ENCODE measurements at places on chromosomes 6 and 20. TPM values are rescaled to one million over a fixed set of nuclear protein-coding genes. Genes with fewer than 3 reads are reported as not detected.

- H3K27me3 ChIP-seq: peaks cover 3% of the 10 kb centered on the region
- no peak overlapping the region for H3K4me3 ChIP-seq
- peak; percentile 26 for DNase-seq
- peaks cover 17% of the 10 kb centered on the region for H3K4me1 ChIP-seq
Observed at GRCh38 chr6:53483423-53484353, 61.2 kb downstream of the GCLC start.

DNA sequence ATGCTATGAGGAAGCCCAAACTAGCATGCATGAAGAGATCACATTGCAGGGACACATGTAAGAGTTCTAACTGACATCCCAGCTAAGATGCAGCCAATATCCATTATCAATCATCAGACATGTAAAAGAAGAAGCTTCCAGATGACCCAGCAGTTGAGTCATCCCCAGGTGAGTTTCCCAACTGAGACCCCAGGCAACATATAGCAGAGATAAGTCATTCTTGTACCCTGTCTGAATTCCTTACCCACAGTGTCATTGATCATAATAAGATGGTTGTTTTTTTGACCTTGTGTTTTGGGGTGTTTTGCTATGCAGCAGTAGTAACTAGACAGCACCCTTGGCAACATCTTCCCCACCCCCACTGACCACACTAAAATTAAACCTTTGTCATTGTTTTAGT is 18.9 kb downstream of the SIRPD start:
- DNase-seq: no peak
- H3K27me3 ChIP-seq: 0 out of 3 replicates have a peak, but pooled peaks cover 3% of the 10 kb centered on the region
- no peaks in the 10 kb centered on the region for H3K36me3 ChIP-seq
- H3K4me1 ChIP-seq: no peaks in the 10 kb centered on the region

GRCh38 chr6:73586416-73586974 is 65.7 kb upstream of the EEF1A1 start:
- peaks cover 25% of the 10 kb centered on the region for H3K4me1 ChIP-seq
- DNase-seq: no peak
- H3K4me3 ChIP-seq: peak overlapping the region; percentile 44
- H3K27ac ChIP-seq: peak overlapping the region; percentile 86

GRCh38 chr20:1489764-1490436 is 1.3 kb downstream of the SIRPB2 start:
- no peak overlapping the region for H3K4me3 ChIP-seq
- H3K27me3 ChIP-seq: peaks cover 2% of the 10 kb centered on the region
- no peaks in the 10 kb centered on the region for H3K36me3 ChIP-seq
- DNase-seq: no peak

GRCh38 chr6:135043846-135044245 is 10.8 kb downstream of the HBS1L start:
- no peak for DNase-seq
- peaks cover 49% of the 10 kb centered on the region for H3K36me3 ChIP-seq
- H3K4me1 ChIP-seq: no peaks in the 10 kb centered on the region
- no peak overlapping the region for H3K27ac ChIP-seq
- no peaks in the 10 kb centered on the region for H3K27me3 ChIP-seq

DNA sequence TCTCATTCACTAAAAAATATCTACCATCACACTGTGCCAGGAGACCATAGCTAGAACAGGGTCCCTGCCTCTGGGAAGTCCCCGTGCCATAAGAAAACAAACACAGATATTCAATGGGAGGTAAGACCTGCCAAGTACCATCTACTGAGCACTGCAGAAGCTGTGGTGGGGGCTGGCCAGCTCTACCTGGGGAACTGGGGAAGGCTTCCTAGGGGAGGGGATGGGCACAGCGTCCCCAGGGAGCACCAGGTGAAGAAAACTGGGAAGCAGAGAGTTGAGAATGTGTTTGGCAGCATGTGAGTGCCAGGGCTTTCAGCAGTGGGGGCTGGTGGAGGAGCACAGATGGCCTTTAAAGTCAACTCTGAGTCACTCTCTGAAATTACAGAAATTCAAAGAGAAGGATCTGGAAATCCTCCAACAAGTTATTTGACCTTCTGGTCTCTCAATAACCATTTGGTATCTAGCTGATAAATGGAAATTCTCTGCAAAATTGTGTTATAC is 85.2 kb downstream of the SHLD1 start:
- peak; percentile 78 for DNase-seq
- H3K4me1 ChIP-seq: peaks cover 55% of the 10 kb centered on the region
- H3K27ac ChIP-seq: peak overlapping the region; percentile 28
- no peaks in the 10 kb centered on the region for H3K36me3 ChIP-seq

DNA sequence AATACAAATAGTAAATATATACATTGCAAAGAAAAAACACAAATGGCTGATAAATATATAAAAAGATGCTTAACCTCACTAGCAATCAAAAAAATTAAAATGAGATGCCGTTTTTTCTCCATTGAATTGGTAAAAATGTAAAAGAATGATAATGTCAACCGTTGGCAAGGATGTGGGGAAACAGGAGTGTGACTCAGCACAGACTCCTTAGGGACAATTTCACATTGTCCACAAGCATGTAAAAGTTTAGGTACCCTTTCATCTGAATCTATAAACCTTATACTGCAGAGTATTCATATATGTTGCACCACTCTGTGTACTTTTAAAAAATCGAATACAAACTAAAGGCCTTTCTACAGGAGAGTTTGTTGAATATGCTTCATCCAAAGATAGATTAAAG is 143.1 kb upstream of the RREB1 start:
- no peaks in the 10 kb centered on the region for H3K36me3 ChIP-seq
- H3K27me3 ChIP-seq: no peaks in the 10 kb centered on the region
- no peak for DNase-seq
- no peak overlapping the region for H3K4me3 ChIP-seq
- H3K27ac ChIP-seq: no peak overlapping the region

DNA sequence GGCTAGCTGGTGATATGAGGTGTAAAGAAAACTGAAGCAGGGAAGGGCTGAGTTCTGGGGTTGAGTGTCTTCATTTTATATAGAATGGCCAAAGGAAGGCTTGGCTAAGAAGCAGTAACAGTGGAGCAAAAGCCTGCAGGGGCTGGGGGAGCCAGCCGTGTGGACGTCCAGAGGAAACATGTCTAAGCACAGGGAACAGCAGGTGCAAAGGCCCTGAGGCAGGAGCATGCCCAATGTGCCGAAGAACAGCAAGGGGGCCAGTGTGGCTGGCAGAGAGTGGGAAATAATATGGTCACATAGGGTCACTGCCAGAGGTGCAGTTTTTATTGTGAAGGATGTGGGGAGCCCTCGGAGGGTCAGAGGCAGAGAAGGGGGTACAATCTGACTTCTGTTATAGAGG is 60.5 kb upstream of the KCNG1 start:
- peaks cover 24% of the 10 kb centered on the region for H3K27me3 ChIP-seq
- DNase-seq: no peak
- H3K27ac ChIP-seq: no peak overlapping the region
- no peaks in the 10 kb centered on the region for H3K36me3 ChIP-seq
- no peak overlapping the region for H3K4me3 ChIP-seq

DNA sequence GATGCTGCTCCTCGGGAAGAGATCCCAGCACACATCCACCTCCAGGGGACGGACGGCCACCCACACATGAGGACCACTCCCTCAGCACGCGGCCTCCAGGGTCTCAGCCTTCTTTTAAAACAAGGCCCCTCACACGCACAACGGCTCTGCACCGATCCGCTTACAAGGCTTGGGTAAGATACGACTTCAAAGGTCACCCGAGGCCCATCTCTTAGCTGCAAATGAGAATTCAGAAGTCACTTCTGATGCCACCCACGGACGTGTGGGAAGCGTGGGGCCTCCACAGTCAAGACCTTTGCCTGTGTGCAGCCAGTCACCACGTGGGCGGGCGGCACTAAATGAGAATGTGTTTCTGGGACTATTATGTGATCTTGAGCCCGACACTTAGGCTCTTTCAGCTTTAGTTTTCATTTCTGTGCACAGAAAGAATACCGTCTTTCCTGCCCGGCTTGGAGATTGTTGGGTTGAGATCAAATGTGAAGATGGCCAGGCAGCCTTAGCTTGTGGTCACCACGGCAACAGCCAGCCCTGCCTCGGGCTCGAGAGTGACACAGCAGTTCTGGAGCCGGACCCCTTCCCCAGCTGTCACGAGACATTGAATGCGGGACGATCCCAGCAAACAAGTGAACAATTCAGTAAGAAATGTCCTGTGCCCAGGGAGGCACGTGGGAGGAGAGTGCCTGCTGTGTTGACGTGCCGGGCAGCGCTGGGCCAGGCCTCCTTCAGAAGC is 91.6 kb downstream of the RAMACL start:
- H3K27ac ChIP-seq: no peak overlapping the region
- no peak overlapping the region for H3K4me3 ChIP-seq
- DNase-seq: no peak
- H3K4me1 ChIP-seq: no peaks in the 10 kb centered on the region

GRCh38 chr20:48841875-48842529 is 14.2 kb upstream of the PREX1 start:
- H3K4me1 ChIP-seq: no peaks in the 10 kb centered on the region
- H3K4me3 ChIP-seq: no peak overlapping the region
- H3K27me3 ChIP-seq: peaks cover 26% of the 10 kb centered on the region
- no peaks in the 10 kb centered on the region for H3K36me3 ChIP-seq
- no peak for DNase-seq
- H3K27ac ChIP-seq: no peak overlapping the region

- H3K4me3 ChIP-seq: no peak overlapping the region
- H3K36me3 ChIP-seq: no peaks in the 10 kb centered on the region
- H3K27me3 ChIP-seq: 0 out of 2 replicates have a peak, but pooled peaks cover 2% of the 10 kb centered on the region
- peaks cover 8% of the 10 kb centered on the region for H3K4me1 ChIP-seq
Observed at GRCh38 chr6:166768761-166769160, 141.7 kb upstream of the RPS6KA2 start.

DNA sequence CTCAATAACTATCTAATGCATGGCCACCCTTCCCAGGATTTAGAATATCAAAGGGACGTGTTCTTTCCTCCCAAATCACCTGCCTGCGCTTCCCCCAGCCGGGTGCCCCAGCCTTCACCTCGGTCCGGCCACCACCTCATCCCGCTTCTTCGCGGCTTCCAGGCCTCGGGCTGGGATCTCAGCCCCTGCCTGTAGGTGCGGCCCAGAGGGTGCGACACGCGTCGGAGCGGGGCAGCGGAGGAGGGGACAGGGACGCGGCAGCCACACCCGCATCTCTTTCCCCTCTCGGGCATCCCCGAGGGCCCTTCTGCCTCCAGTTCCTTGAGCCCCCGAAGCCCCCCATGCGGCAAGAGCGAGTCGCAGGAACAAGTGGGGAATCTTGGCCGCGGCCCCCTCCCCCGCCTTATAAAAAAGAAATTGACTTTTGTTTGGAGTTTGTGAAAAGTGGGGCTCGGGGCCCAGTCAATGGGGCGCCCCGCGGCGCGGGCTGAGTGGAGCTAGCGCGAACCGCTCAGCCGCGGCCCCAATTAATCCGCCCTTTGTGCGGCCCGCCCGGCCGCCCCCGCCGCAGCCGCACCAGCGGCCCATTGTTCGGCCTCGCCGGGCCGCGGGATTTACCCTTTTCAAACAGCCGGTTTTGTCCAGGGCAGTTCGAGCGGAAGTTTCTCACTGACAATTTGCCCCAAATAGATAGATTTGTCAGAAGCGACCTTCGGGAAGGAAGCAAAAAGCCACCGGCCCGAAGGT is 8.4 kb upstream of the NR2E1 start:
- H3K36me3 ChIP-seq: no peaks in the 10 kb centered on the region
- DNase-seq: no peak
- H3K4me3 ChIP-seq: peak overlapping the region; percentile 66
- no peak overlapping the region for H3K27ac ChIP-seq
- peaks cover 62% of the 10 kb centered on the region for H3K27me3 ChIP-seq

GRCh38 chr6:31204751-31205145 is 34.3 kb upstream of the POU5F1 start:
- H3K4me1 ChIP-seq: peaks cover 79% of the 10 kb centered on the region
- no peak overlapping the region for H3K27ac ChIP-seq
- no peak overlapping the region for H3K4me3 ChIP-seq
- no peaks in the 10 kb centered on the region for H3K27me3 ChIP-seq

Gene TSPYL4
- total RNA-seq: 19.7 TPM

Gene ESR1
- total RNA-seq: not detected

Gene SLC32A1
- total RNA-seq: not detected

Gene FAM184A
- 18.0 TPM for total RNA-seq

Gene TXLNB
- total RNA-seq: not detected

Gene BPIFB2
- total RNA-seq: 54.5 TPM

Gene MICB
- 9.0 TPM for total RNA-seq

Gene HDGFL1
- not detected for total RNA-seq

Gene GMNN
- 228 TPM for total RNA-seq

Gene ECT2L
- total RNA-seq: not detected

Gene APOBEC2
- total RNA-seq: 0.09 TPM

Gene OGFRL1
- total RNA-seq: 0.88 TPM
